Stimulated activated CD8-positive, alpha-beta memory T cell treated with anti-CD3 and anti-CD28 coated beads, Interleukin-4, amount 100 ng/mL, for 1 hour (primary cell): ENCODE measurements at places on chromosomes 12 and 14.
A peak's percentile ranks its signal among the peaks of the same experiment; 100 is the strongest.

DNA sequence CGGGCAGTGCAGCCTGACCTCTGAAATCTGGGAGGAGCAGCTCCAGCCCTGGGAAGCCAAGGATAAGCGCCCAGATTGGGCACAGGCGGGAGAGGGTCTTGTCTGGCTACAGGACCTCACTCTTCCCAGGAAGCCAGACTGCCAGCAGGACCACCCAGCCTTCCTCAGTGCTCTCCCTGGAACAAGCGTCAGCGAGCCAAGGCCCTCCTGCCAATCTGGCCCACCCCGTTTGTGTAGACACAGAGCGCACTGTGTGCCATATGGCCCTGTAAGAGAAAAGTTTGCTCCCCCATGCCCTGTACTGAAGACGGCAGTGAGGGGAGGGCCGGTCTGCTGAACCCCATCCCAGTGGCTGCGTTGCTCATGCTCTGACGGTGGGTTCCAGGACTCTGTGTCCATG lies 1.2 kb upstream of the C14orf180 start:
- no peak for DNase-seq

- DNase-seq = no peak
Measured at GRCh38 chr12:39902821-39903220, 203.1 kb downstream of the SLC2A13 start.

DNA sequence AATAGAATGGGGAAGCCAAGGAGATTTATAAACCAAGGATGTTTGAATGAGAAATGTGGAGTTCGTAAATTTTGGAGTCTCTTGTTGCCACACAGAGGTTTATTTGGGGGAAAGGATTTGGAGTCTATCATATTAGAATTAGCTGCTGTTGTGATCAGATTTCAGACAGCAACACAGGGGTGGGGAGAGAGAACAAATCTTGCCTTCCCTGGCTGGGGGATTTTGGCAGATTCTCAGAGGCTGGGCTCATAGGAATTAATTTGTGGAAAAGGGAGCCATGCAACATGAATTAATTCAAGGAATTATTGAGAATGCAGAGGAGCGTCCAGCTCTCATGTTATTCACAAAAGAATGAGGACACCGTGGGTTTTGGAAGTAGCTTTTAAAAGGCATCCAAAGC lies 73.9 kb upstream of the PRMT8 start:
- DNase-seq = no peak

- DNase-seq = no peak
Measured at GRCh38 chr12:113130457-113131135, 5.0 kb downstream of the RASAL1 start.

- DNase-seq = no peak
Measured at GRCh38 chr14:102925646-102926045, 3.2 kb downstream of the AMN start.

DNA sequence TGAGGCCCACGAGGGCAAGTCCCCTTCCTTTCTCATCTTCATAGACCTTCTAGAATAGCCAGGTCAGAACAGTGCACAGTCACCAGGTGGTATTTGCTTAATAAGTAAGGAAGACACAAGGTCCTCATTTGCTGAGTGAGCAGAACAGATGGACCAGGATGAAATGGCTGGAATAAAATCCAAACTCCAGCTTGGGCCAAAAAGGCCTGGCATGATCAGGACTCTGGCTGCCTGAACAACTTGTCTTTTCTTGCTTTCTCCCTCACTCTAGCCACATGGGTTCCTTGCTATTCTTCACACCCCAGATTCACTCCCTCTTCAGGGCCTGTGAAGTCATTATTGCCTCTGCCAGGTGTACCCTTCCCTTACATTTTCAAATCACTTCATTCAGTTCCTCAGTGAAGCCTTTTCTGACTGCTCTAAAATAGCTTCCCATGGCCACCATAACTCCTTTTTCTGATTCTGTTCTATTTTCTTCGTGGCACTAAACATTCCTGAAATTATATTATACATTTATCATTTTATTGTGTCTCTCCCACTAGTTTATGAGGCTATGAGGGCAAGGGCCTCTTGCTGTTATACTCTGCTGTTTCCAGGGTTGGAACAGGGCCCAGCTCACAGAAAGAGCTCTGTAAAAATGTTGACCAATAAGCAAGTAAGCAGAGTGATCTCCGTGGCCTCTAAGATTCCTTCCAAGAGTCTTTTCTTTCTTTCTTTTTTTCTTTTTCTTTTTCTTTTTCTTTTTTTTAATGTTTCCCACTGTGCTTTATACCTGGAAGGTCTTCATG lies 150.8 kb downstream of the TTC8 start:
- DNase-seq = no peak

GRCh38 chr14:23319746-23320583 lies 1.3 kb upstream of the PABPN1 start:
- no peak for DNase-seq

DNA sequence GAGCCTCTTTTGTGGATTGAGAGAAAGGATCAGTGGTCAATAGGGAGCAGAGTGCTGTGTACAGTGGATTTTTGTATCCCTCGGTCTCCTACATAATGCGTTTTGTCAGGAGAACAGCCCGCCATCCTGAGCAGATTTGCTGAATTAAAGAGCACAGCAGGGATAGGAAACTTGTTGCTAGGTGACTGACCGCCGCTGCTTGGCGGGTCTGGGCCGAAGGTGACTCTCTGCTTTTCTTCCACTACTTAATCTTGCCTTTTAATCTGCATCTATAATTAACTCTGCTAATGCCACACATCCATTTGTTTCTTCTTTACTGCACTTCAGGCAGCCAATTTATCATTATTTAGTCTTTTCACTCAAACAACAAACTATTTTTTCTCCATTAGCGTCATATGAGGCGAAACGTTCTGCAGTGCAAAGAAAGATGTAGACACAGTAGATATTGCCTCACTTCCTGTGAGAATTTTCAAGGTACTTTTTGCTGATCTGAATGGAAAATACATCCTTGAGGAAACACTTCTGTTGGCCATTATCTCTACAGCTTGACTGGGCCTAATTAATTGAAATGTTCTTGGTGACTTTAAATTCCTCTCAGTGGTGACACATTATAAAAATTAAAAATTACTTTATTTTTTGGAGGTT lies 108.0 kb downstream of the PPM1A start:
- no peak for DNase-seq

GRCh38 chr14:87001333-87001732 lies 991.6 kb downstream of the GALC start:
- no peak for DNase-seq

- no peak for DNase-seq
Measured at GRCh38 chr14:79569072-79569471, 642.2 kb downstream of the DIO2 start.

DNA sequence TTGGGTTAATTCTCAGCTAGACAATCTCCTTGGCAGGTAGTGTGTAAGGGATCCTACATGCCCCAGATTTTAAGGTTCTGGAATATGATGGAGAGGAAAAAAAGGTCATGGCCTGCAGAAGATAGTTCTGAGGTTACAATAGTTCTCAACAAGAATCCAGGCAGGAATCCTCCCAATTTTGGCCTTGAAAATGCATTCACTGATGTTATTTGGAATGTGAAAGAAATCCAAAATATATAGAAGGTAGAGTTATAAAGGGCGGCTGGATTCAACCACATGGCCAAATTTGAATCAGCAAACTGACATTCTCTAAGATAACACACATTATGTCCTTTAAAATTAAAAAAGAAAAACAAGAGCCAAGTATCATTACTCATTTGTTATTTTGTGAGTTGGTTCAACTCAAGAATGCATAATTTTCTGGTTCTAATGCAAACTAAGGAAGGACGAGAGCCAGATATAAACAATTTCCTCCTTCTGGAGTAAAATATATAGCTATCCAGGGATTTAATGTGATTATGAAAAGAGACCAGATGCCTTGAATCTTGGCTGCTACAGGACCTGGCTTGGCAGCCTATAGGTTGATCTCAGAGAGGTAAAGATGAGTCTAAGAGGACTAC lies 177.0 kb upstream of the G2E3 start:
- DNase-seq = no peak

DNA sequence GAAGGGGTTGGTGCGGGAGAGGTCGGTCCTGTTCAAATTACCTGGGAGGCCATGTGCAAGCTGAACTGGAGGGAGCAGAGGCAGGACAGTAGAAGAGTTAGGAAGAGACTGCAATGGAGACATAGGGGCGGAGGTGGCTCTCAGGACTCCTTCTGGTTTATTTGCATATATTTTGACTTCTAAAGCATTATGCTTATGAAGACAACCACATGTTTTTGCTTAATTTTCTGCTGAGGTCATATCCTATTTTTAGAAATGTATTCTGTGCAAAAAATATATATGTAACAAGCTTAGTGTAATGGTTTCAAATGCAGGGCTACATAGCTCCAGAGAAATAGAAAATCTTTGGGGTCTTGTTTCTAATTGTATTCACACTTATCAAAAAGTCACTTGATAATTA lies 137.0 kb upstream of the MDM1 start:
- DNase-seq = no peak

DNA sequence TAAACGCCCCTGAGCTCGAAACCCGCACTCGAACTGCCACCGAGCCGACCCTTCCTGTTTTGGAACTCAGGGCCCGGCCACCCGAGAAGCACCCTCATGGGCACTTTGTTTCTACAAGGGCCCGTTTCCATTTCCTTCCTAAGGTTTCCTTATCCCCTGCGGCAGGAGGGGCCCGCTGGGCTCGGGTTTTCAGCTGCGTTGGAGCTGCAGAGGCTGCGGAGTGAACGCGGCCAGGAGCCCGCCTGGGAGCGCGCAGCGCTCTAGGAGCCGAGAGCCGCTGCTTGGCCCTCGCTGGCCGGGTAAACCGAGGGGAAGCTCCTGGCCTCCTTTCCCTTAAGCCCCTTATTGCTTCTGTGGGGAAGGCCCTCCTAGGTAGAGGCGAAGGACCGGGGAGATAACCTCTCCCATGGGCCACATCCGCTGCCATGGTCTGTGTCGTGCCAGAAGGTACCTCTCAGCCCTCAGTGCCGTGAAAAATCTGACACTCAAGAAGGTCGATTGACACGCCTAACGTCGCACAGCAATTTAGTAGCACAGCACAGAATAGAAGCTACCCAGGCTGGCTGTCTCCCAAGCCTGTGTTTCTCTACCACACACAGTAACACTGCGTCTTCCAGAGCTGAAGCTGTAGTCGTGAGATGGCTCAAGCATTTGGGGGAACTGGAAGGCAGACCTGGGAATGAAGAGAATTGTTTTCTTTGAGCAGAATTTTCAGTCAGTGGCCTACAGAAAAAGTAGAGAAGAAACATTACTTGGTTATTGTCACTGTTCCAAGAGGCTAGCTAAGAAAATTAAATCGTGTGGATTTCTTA lies 12.9 kb upstream of the CALM1 start:
- peak; percentile 17 for DNase-seq

DNA sequence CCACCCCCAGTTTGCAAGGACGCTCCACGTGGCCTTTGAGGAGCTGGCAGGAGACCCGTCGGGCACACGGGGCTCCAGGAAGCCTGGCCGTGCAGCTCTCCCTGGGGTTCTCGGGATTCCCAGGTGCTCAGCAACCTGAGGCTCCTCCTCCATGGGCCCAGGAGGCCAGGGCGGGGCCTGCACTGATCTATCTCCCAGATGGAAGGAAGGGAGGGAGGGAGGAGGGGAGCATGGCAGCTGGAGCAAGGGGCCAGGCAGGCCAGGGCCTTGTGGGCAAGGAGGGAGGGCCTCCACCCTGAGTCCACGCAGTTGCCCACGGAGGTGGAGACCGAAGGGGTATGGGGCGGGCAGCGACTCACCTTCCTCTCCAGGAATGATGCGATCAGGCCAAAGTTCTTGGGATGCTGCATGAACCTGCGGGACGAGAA lies 127.3 kb downstream of the RFLNA start:
- DNase-seq = no peak

GRCh38 chr14:75806352-75806832 lies 145.3 kb downstream of the TTLL5 start:
- DNase-seq = no peak

- DNase-seq = no peak
Measured at GRCh38 chr14:51070726-51071125, 24.2 kb downstream of the TRIM9 start.

- DNase-seq = no peak
Measured at GRCh38 chr14:39230416-39231035, 3.2 kb upstream of the MIA2 start.
